ENCODE measurements at places on chromosomes 2 and 18.

GRCh38 chr2:200165687-200166086 lies 140.8 kb upstream of the SPATS2L start:
- no peak for DNase-seq

GRCh38 chr2:170162271-170162632 lies 15.7 kb upstream of the MYO3B start:
- no peak for DNase-seq

GRCh38 chr2:27762951-27763906 lies 8.3 kb upstream of the MRPL33 start:
- DNase-seq = no peak

DNA sequence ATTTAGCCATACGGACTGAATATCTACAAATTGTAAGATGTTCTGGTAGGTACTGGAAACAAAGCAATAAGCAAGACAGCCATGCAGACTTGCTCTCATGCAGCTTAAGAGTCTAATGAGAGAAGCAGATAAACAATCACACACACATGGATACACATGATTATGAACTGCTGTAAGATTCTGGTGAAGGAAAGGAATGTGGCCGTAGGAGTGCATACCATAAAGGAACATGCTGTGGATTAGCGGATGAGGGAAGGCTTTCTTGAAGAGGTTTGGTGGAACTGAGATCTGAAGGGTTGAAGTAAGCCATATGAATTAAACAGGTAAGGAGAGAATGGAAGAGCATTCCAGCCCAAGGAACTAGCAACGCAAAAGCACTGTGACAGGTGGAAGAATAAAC lies 13.8 kb downstream of the CCDC93 start:
- DNase-seq = no peak

DNA sequence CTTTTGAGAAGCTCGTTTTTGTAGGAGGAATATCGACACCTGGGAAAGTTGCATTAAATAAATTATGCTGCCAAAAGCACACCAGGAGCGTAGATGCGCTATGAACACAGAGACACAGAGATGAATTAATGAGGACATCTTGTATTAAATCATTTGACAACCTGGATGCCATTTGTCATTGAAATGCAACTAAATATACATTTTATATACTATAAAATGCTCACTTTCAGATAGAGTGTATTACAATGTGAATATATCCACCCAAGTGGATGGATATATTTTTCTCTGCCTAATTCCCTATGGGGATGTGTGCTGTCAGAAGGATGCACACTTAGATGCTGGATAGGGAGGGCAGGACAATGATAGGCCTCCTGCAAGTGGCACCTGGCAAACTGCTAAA lies 426.2 kb downstream of the RIT2 start:
- DNase-seq = no peak

GRCh38 chr2:238286551-238286950 lies 1.9 kb downstream of the PER2 start:
- DNase-seq = no peak

DNA sequence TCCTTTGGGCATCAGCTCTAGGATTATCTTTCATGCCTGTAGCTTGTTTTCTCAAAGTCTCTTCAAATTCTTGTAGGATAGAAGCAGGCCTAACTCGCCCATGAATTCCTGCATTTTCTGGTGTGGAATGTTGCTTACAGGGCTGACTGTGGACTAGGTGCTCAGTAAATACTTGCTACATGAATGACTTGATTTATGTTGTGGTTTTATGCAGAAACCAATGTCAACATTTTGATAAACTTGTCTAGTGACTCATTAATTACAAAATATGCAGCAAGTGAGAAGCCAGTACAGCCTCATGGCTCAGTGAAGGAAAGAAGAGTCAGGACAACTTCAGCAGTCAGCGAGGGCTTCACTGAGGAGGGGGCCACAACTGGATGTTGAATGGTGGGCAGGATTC lies 110.6 kb upstream of the SIX2 start:
- DNase-seq = no peak

DNA sequence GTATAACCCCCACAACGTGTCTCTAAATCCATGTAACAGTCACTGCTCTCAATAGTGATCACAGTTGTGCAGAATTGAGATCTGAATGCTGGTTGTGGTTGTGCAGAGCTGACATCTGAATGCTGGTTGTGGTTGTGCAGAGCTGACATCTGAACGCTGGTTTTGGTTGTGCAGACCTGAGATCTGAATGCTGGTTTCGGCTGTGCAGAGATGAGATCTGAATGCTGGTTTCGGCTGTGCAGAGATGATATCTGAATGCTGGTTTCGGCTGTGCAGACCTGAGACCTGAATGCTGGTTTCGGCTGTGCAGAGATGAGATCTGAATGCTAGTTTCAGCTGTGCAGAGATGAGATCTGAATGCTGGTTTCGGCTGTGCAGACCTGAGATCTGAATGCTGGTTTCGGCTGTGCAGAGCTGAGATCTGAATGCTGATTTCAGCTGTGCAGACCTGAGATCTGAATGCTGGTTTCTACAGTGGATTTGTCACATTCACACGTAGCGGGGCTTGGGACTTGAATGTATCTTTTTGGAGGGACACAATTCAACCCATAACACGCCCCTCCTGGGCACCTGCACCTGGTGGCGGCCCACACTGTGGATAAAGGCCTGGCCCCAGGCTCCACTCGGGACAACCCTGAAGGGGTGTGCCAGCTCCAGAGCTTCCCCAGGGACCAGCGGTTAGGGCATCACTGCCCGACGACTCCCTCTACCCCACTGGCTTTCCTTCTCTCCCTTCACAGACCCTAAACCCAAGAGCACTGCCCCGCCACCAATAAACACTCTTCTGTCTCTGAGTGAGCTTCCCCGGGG lies 51.1 kb upstream of the SLC66A3 start:
- DNase-seq = no peak

- DNase-seq = no peak
These were observed 242.9 kb downstream of the ARL6IP6 start for GRCh38 chr2:152961351-152961750.

DNA sequence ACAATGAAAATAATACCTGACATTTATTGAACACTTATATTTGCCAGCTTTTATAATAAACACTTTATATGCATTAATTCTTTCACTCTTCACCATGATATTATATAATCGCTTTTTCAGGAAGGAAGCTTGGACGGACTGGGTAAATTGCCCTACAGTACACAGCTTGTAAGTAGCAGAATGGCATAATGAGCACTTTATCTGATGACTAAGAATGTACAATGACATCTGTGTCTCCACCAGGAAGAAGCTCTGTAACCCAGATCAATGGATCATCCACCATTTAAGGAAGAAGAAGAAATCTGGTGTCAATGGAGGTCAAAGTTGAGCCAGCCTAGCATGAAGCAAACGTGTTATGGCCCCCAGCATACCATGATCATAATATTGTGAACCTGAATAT lies 444.0 kb upstream of the SPHKAP start:
- no peak for DNase-seq

DNA sequence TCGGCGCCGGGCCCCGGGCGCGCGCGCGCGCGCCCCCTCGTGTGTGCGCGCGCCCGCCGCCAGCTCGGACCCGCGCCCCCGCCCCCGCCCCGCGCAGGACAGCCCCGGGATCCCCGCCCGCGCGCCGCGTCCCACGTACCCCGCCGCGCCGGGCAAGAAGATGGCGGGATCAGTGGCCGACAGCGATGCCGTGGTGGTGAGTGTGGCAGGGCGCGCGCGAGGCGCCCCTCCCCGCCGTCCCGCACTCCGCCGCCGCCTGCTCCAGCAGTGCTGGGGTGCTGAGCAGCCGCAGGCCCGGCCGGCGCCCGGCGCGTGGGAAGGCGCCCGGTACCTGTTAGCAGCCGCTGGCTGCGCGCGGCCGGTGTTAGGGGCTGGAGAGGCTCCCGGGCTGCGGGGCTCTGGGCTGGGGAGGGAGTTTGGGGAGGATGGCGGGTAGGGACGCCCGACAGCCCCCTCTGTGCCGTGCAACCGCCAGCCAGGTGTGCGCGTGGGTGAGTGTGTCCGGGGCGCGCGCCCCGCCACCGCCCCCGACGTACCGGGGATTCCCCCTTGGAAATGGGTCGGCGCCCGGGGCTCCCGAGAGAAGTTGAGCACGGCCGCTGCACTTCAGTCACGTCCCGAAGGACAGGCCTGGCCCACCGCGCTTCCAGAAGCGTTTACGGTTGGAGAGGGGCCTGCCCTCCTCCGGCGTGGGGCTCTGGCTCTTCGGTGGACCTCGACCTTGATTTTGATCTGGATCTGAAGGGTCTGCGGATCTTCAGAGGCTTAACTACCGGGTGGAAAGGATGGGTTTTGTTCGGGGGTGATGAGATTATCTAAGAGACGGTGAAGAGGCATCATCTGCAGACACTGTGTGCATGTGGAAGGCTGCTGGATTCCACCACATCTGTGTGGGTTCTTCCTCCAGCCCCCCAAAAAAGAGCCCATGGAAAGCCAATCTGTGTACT lies 697 bp downstream of the LGALSL start:
- DNase-seq = peak; percentile 38

GRCh38 chr2:223041527-223042109 lies 10.4 kb upstream of the KCNE4 start:
- DNase-seq = no peak

- DNase-seq = no peak
These were observed 870.2 kb downstream of the CBLN2 start for GRCh38 chr18:71673954-71674353.

DNA sequence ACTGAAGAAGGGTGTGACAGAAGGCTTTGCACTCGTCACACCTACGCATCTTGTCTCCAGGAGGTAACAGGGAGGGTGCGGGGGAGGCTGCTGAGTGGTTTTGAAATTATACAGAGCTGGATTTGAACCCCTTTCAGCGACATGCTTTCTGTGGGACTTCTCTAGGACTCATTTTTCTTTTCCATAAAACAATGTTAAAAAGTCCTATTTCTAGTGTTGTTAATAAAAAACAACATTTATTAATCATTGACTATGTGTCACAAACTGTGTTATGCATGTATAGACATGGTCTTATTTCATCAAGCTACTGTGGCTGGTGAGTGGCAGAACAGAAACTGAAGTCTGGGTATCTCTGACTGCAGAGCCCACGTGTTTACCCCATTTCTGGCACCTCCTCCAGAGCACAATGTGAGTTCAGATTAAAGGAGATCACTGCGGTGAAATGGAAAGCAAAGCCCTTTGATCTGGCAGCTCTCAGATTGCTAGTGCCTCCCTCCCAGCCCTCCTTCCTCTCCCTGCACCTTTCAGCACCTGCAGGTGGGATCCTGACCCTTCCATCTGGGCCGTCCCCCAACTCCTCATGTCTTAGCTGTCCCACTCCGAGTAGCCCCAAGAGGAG lies 315.5 kb upstream of the MYT1L start:
- no peak for DNase-seq

- no peak for DNase-seq
These were observed 92.1 kb upstream of the EFEMP1 start for GRCh38 chr2:56015711-56016115.

- no peak for DNase-seq
These were observed 222.3 kb downstream of the SH3RF3 start for GRCh38 chr2:109351164-109351756.

GRCh38 chr18:79953971-79954651 lies 2.7 kb upstream of the SLC66A2 start:
- no peak for DNase-seq

DNA sequence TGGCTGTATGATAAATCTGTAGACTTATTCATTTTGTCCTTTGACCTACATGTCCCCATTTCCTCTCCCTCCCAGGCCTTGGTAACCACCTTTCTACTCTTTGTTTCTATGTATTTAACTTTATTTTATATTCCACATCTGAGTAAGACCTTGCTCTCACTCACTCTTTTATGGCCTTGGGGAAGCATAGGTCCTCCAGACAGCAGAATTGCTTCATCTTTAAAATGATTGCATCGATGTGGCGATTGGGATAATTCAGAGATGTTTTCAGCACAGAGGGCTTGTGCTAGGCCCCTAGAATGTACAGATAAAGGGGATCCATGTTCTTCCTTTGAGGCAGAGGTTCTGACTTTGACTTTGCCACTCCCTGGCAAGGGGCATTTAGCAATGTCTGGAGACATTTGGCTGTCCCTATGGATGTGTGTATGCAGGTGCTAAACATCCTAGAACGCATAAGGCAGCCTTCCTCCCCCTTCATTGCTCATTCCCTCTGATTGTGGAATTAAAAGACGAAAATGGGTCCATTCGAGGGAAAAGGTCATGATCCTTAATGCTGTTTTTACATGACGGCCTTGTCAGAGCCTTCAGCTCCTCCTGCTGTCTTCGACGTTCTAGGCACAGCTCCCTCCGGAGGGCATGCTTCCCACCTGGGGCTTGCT lies 1.2 kb upstream of the GPR39 start:
- DNase-seq = no peak

GRCh38 chr18:66646609-66647008 lies 42.7 kb upstream of the CDH19 start:
- DNase-seq = no peak

DNA sequence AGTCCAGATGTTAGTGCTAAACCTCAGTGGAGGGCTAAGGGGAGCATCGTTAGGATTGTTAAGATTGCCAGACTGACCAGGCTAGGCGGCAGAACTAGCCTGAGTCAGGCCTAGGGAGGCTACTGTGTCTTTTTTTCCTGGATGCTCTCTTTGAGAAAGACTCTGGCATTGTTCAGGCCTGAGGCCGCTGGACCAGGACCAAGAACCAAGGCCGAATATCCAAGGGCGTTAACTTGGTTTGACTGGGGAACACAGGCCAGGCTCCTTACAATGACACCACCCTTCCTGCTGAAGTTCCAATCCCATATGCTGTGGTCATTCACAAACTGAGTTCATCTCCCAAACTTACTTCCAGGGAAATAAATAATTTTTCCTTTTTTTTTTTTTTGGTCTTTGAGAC lies 10.6 kb downstream of the HTRA2 start:
- no peak for DNase-seq

DNA sequence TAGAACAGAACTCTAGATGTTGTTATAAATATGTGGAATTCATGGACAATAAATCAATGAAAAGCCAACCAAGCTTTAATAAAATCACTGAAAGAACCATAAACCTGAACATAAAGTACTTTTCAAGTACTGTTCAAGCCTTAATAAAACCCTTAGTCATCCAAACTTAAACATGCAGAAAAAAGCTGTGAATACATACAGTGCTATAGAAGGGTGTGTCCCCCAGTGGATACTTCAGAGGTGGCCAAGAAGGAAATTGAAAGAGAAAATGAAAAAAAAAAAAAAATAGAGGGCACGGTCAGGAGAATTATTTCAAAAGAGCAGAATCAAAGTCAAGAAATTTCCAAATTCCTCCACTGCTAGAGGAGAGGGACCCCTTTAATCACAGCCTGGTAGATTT lies 141.1 kb downstream of the SP100 start:
- no peak for DNase-seq

GRCh38 chr2:75553935-75554531 lies 6.7 kb downstream of the EVA1A start:
- DNase-seq = no peak

- DNase-seq = no peak
These were observed 37.7 kb downstream of the NETO1 start for GRCh38 chr18:72830109-72830508.

- no peak for DNase-seq
These were observed 110.7 kb downstream of the TMX3 start for GRCh38 chr18:68604256-68604655.
